ENCODE measurements at places on chromosomes 6 and 20. TPM values are rescaled to one million over a fixed set of nuclear protein-coding genes. Genes with fewer than 3 reads are reported as not detected.
A peak's percentile ranks its signal among the peaks of the same experiment; 100 is the strongest.

DNA sequence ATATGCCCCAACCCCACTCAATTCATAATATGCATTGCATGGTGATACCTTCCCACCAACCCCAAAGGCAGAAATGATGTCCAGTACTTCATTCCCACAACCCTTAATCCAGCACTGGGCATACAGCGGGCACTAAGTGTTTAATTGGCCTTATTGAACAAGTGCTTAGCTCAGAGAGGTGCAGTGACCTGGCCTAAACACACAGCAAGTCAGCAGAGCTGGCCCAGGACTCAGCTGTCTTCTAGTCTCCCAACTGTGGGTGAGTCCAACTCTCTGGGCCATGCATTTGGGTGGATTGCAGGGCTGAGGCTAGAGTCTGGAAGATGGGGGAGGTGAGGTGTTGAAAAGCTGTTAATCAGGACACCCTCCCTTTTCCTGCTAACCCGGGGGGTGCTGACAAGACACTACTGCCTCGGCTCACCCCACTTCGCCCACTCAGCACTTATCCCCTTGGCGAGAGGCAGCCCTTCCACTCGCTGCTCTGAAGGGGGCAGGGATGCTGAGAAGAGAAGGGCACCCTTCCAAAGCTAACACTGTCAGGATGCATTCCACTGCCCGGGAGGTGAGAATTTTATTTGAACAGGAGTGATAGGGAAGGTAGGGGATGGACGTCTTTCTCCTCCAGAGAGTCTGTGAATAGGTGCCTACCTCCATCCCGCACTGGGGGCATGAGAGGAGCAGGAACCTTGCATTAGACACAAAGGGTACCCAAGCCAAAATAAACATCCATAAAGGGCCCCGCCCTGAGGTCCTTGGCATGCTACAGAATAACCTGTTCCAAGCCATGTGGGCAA is 14.2 kb downstream of the KCNK5 start:
- DNase-seq = peak; percentile 94

Gene OR2J1
- not detected for total RNA-seq

- no peak for DNase-seq
These were observed 11.6 kb downstream of the YWHAB start for GRCh38 chr20:44897133-44897532.

- DNase-seq = no peak
These were observed 55.0 kb downstream of the ALDH5A1 start for GRCh38 chr6:24549674-24550353.

GRCh38 chr6:43622541-43622940 is 6.5 kb downstream of the GTPBP2 start:
- no peak for DNase-seq

Gene RAB5IF
- 109 TPM for total RNA-seq

DNA sequence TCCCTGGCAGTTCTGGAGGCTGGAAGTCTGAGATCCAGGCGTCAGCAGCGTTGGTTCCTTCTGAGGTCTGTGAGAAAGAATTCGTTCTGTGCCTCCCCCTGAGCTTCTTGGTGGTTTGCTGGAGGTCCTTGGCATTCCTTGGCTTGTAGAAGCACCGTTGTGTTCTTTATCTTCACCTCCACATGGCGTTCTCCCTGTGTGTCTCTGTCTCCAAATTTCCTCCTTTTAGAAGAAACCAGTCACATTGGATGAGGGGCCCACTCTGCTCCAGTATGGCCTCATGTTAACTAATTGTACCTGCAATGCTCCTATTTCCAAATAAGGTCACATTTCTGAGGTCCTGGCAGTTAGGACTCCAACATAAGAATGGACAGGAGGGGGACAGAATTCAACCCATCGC is 73.0 kb upstream of the BACH2 start:
- DNase-seq = no peak

Gene POPDC3
- 0.26 TPM for total RNA-seq

DNA sequence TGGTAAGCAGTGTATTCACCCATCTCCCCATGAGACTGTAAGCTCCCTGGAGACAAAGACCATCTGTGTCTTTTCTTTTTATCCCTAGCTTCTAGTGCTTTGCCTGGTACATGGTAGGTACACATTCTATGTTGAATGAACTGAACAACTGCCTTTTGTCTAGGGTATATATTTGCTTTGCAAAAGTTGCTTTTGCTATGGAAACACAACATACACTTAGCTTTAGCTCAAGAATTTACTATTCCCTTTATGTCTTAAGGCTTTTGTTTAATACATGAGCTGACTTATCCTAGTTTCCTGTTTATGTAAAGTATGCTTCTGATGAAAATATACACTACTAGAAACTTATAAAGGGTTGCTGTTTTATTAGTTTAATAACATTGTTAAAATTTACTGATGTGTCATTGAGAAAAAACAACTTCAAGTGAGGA is 198.2 kb downstream of the PRL start:
- DNase-seq = no peak

Gene ZSCAN23
- 3.8 TPM for total RNA-seq

DNA sequence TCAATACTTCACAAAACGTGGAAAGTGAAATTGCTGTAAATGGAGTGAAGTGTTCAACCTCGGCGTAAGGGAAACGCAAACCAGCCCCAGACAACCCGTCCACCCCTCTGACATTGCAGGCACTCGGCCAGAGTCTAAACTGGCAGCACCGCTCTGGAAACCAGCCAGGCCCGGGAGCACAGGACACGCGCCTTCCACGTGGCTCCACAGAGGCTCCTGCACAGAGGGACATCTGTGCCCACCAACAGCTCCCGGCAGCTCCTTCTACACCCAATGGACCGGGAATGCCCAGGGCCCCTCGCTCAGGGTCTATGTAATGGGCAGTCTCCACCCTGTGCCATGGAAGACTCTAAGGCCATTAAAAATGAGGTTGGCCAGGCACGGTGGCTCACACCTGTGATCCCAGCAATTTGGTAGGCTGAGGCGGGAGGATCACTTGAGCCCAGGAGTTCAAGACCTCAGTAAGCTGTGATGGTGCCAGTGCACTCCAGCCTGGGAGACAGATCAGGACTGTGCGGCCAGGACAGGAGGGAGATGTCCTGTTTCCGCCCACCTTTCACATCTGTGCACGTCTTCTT is 3.4 kb upstream of the HELZ2 start:
- DNase-seq = no peak

Gene GRIK2
- 1.2 TPM for total RNA-seq

GRCh38 chr6:35291491-35291890 is 6.1 kb upstream of the DEF6 start:
- DNase-seq = no peak

DNA sequence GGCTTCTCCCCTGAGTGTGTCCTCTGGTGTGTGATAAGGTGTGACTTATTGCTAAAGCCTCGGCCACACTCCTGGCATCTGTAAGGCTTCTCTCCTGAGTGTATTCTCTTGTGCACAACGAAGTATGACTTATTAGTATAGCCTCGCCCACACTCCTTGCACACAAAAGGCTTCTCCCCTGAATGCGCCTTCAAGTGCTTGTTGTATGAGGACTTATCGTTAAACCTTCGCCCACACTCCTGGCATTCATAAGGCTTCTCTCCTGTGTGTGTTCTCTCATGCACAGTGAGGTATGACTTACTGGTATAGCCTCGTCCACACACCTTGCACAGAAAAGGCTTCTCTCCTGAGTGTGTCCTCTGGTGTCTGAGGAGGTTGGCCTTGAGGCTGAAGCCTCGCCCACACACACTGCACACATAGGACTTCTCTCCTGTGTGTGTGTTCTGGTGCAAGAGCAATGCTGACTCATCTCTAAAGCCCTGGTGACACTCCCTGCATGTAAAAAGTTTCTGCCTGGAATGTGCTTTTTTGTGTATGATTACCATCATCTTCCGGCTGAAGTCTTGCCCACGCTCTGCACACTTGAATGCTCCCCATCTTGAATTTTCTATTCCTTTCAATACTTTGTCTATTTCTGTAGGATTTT is 20.4 kb downstream of the ZNF337 start:
- no peak for DNase-seq

Gene MEI4
- total RNA-seq = 0.17 TPM

DNA sequence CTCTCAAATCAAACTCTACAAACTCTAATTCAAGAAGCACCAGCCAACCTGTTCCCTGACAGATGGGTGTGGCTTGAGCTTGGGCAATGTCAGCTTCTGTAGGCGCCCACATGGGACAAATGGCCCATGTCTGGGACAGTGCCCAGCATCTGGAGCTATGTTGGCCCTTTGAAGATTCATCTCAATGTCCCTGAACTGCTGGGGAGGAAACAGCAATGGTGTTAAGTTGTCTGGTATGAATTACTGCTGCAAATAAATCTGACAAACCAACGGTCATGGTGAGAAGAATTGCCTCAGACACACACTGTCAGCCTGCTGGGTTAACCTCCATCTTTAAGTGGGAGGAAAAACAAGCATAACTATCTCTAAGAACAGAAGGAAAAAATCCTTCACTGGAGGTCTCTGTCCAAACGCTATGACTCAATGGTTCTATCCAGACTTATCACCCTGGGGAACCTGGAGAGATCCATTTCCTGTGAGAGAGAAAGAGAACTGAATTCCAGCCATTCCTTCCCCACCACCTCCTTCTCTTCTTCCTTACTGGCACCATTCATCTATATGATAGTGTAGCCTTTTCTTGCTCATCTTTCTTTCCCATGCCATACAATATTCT is 274.9 kb downstream of the CDH26 start:
- DNase-seq = no peak

DNA sequence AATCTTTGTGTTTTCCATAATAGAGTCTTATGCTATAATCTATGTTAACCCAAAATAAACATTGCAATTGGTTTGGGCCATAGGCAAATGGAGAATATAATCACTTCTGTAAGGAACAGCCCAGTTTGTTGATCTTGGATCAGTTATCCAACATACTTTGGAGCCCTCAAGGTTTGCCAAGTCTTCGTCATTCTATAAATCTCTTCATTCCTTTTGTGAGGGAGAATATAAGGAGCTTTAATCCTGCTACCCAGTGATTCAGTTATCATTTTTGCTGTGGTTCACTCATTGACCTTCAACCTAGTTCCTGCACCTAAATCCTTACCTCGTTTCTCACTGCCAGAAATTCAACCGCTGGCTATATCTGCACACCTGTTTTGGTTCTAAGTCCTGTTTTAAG is 500.3 kb upstream of the PTCHD4 start:
- no peak for DNase-seq

- no peak for DNase-seq
These were observed 609 bp downstream of the OGFRL1 start for GRCh38 chr6:71289039-71289801.

Gene TPBG
- total RNA-seq = 23.5 TPM

Gene ARMH2
- not detected for total RNA-seq

Gene CFAP61
- total RNA-seq = 0.78 TPM

Gene IMPG1
- total RNA-seq = not detected

DNA sequence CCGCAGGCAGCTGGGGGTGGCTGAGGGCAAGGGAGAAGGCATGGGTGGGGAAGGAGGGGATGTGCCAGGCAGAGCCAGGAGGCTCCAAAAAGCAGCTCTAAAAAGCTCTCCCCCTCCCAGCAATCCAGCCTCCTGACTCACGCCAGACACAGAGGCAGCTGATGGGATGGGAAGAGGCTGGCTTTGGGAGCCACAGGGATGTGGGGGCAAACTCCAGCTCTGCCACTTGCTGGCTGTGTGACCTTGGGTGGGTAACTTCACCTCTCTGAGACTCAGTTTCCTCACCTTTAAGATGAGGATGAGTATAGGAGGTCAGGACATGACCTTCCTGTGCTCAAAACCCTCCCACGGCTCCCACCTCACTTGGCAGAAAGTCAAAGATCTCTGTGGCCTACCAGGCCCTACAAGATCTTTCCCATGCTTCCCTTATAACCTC is 148.9 kb downstream of the CEBPB start:
- DNase-seq = no peak

- no peak for DNase-seq
These were observed 1509.0 kb downstream of the GRIK2 start for GRCh38 chr6:102902471-102902870.

DNA sequence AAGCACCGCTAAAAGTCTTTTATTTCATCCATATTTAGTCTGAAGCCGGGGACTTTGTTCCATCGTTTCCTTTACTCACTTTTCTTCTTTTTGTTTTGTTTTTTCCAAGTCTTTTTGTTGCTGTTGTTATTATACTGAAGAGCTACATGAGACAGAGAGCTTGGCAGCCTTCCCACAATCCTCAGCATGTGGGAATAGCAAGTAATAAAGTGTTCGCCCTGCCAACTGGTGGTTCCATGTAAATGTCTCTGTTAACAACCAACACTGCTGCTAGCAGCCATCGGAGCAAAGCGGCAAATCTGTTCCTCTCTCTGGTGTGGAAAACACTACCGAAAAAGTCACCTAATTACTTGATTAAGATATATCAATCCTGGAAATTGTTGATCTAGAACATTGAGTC is 437.8 kb upstream of the ID4 start:
- no peak for DNase-seq

Gene TNXB
- total RNA-seq = 30.1 TPM

DNA sequence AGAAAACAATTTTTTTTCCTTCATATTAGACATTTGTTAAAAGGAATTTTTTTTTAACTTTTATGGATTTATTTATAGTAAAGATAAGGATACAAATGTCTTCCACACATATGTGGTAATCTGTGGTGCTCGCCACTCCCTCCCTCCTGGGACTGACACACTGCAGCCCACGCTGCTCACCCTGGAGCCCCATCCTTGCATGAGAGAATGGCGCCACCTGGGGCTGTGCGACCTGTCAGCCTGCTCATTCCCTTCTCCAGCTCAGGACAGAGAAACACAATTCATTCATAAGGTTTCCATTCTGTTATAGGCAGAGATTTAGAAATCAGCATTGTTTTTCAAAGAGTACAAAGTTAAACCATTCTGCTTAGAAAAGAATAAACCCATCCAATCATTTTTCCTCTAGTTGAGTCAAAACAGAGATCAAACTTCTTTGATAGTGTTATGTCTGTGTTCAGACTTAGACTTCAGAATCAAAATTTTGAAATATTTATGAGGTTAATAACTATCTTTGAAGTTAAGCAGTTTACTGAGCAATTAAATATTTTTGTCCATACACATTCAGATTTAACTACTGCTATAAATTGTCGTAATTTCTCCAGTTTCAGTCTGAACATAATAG is 42.8 kb upstream of the DYNLRB1 start:
- DNase-seq = no peak

Gene SLC35B2
- 50.8 TPM for total RNA-seq
